Stimulated activated CD8-positive, alpha-beta memory T cell treated with anti-CD3 and anti-CD28 coated beads, Interleukin-4, amount 100 ng/mL, for 1 hour (primary cell): ENCODE measurements at places on chromosomes 4 and X.

DNA sequence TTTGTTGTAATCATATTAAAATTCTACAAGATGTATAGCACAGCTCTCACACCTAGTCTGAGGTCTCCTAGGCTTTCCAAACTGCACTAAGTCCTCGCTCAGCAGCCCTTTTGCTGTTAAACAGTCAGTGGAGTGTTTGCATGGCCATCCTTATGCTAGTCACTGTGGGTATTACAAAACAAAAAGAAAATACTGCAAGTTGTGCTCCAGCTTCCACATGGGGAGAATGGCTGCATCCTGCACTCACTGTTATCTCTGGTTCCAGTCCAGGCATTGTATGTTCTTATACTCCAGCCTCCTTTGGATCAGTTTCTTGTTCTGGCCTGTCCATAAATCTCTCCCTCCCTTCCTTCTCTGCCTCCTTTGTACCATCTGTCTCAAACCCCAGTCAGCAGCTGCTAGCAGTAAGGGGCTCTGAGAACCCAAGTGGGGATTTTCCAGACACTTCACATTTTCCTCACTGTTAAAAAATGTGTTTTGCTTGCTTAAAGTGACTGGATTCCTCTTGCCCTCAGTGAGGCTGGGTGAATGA, 38.5 kb upstream of the BMP15 start:
- DNase-seq, result no peak

- DNase-seq, result no peak
Observed at GRCh38 chr4:182575225-182575624, 332.0 kb downstream of the TENM3 start.

GRCh38 chrX:5431823-5432222, 796.8 kb downstream of the NLGN4X start:
- DNase-seq, result no peak

- DNase-seq, result no peak
Observed at GRCh38 chrX:3757510-3758025, 44.1 kb upstream of the PRKX start.

DNA sequence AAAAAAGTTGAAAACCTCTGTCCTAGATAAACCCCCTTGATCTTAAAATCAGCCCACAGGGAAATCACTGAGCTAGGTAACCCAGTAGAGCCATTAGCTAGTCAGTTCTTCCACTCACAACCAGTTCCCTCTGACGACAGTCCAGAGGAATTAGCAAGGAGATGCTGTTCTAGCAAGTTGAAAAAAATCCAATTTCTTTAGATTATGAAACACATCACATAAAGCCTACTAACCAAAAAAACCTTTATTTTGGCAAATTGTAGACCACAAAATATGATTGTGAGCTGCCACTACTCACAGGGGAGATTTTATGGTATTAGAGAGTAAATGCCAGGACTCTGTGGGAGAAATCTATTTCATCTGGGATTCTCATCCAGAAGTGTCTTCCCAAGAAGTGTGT, 22.6 kb downstream of the ADAMTS3 start:
- no peak for DNase-seq

GRCh38 chr4:115154826-115155225, 41.4 kb upstream of the NDST4 start:
- no peak for DNase-seq

DNA sequence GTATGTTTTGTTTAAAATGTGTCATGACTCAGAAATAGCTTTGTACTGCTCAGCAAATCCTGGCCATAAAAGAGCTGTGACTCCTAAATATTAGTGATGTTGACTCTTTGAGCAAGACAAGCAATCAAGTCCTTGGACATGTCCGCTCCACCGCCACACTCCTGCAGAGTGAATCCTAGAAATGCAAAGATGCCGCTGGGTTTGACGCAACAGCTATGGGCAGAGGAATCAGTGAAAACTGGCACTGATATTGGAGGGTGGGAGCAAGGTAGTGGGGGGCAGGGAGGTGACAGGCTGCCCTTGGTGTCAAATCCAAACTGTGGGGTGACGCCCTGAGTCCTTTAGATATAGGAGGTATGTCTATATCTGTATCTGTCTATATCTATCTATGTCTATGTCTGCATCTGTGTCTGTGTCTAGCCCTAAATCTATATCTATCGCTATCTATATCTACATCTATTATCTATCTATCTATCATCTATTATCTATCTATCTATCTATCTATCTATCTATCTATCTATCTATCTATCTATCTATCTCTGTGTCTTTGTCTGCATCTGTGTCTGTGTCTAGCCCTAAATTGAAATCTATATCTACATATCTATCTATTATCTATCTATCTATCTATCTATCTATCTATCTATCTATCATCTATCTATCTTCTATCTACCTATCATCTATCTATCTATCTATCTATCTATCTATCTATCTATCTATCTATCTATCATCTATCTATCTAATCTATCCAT, 129.7 kb downstream of the CPE start:
- no peak for DNase-seq

GRCh38 chr4:48134081-48134480, at the start of gene TXK:
Gene TXK (minus strand): TSS chr4:48134250. CDS start chr4:48134170, 80 bp downstream.
- no peak for DNase-seq

DNA sequence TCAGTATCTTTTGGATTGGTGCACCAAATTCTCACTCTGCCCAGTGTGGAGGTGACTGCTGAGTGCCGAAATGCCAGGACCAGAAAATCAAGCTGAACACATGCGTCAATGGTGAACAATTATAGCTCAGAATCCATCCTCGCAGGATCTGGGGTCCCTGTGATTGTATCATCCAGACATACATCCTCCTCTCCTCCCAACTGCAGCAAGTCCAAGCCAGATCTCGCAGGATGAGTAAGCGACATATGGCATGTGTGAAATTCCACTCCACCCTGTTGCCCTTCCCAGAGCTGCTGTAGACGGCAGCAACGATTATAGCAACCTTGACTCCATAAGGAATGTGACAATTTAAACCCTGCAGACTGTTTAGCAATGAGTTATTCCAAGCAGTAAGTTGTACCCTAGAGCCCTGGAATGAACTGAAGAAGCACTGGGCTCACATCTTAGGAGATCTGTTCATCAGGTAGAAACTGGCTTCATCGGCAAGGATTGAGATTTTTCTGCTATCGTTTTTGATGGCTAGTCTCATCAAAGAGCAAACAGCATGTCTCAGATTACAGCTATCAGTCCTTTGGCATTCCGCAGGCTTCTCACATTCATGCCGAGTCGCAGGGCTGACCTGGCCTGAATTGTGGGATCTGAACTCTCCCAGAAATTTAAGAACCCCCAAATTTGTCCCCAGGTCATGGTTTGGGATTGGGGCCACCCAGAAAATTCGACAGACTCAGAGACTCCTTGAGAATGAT, 35.5 kb upstream of the SORBS2 start:
- no peak for DNase-seq

GRCh38 chrX:2371026-2371711, 129.6 kb downstream of the DHRSX start:
- no peak for DNase-seq

DNA sequence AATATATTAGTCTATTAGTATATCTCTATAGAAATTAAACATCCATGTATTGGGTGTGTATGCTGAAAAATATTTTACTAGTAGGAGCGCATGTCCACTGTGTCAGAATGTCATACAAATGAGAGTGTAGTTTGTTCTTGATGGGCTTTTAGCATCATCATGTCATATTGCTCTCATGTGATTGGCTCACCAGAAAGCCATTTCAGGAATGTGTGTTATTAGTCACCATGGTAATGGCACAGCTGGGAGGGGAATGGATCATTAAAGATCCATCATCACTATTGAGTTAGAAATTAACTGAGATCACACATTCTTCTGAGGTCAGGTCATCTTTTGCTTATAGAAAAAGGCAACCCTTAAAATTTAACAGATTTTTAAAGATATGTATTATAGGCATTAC, 77.3 kb downstream of the PHEX start:
- DNase-seq, result no peak

DNA sequence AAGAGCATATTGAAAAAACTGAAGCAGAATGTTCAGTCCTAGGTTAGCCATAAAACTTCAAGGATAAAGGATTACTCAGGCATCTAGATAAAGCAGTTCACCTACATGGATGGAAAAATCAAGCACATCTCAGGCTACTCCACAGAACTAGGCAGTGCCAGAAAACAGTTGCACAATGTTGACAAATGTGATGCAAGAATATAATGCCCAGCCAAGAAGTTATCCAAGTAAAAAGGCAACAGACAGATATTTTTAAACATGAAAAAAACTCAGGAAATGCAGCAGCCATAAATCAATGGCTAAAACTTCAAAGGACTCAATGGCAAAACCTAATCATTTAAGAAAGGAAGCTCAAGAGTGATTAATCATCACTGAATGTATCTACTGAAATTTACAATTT, 456.0 kb upstream of the FAM241A start:
- no peak for DNase-seq

DNA sequence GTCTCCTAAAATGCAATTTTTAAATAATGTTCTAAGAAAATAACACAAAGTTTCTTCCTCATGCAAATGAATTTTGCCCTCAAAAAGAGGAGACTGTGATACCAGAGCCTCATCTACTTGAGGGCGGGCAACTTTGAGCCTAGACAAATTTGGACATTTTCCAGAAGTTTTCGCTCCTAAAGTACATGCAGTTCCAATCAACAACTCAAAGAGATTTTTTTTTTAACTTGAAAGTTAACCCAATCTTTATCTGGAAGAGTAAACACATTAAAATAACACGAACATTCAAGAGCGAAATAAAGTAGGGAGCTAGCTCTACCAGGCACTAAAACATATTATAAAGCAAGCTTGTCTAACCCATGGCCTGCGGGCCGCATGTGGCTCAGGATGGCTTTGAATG, 29.4 kb upstream of the FBXW7 start:
- DNase-seq, result no peak

DNA sequence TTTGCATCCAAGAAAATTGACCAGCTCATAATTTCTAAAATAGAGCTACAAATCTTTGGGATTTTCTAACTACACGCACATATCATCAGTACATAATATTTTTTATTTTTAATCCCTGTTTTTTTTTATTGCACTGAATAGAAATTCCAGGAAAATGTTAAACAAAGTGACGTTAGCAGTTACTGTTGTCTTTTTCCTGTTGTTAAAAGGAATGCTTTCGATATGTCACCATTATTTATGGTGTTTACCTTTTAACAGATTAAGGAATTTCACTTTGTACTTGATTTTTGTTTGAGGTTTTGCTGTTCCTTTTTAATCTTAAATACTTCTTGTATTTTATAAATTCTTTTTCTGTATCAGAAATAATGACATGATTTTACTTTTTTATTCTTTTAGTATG, 89.7 kb downstream of the TMEM144 start:
- DNase-seq, result no peak

DNA sequence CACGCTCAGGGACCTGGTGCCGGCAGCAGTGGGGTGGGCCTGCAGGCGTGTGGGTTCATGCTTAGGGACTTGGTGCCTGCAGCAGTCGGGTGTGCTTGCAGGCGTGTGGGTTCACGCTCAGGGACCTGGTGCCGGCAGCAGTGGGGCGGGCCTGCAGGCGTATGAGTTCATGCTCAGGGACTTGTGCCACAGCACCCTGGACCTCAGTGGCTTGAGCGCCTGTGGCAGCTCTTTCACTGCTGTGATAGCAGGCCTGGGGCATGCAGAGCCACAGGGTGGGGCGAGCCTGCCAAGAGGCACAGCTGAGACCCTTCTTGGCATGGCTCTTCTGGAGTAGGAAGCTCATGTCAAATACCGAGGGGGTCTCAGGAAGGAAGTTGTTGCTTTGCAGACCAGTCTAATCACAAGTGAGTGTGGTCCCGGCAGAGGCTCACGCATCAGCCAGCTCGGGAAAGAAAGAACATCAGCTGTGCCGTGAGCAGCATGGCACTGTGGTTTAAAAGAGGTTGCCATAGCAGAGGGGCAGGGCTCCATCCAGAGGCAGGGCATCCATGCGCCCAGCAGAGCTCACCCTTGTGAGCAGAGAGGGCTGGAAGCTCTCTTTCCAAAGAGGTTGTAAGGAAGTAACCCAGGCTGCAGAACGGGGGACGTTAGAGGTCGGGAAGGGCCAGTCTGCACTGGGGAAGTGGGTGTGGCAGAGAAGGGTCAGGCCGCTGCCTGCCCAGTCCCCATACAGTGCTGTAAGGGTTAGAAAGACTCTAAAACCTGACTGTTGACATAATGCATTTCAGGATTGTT, 21.1 kb downstream of the PIGG start:
- DNase-seq, result no peak

GRCh38 chr4:38306482-38307071, 346.4 kb downstream of the PTTG2 start:
- DNase-seq, result no peak
